ENCODE measurements at places on chromosomes 5 and 9.

- no peak for DNase-seq
Observed at GRCh38 chr5:159471904-159472303, 141.6 kb upstream of the IL12B start.

DNA sequence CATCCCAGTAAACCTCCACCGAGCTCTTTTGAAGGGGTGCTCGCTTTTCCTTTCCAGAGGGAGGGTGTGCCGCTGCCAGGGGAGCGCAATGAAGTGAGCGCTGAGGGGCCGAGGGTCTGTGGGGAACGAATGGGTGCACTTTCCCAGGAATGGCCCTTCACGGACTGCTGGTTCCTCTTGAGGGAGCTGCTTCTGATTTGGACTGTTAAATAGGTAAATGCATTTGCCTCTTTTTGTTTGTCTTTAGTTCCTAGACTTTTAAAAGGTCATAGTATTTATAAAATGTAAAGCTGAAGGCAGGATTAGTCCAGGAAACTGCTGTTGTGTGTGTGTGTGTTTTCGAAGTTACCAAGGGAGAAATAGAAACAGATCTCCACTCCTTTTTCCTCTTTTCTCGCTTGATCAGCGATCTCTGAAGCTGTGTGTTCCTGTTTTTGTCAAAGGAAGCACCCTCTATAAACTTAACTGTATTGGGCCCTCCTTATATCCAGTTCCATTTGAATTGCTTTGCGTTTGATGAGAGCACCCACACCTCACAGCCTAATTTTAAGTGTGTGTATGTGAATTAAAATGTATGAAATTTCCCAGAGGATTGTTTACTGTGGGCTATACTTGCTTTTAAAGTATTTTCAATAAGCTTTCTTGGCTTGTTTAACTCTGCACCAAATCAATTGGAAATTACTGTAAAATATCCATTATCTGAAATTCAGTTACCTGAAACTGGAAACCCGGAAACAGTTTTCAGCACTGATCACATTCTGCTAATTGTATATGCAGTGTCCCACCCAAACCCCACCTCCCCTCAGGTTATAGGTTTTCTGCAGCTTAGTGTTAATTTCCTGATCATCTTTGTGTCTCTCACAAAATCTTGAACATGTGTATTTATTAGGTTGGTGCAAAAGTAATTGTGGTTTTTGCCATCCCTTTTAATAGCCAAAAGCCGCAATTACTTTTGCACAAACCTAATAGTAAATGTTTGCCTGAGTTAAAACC is 966 bp downstream of the SNX2 start:
- no peak for DNase-seq

- DNase-seq, result peak; percentile 84
Observed at GRCh38 chr9:122133263-122133983, 26.2 kb downstream of the NDUFA8 start.

- peak; percentile 33 for DNase-seq
Observed at GRCh38 chr5:141753971-141754713, 72.1 kb upstream of the ARAP3 start.

DNA sequence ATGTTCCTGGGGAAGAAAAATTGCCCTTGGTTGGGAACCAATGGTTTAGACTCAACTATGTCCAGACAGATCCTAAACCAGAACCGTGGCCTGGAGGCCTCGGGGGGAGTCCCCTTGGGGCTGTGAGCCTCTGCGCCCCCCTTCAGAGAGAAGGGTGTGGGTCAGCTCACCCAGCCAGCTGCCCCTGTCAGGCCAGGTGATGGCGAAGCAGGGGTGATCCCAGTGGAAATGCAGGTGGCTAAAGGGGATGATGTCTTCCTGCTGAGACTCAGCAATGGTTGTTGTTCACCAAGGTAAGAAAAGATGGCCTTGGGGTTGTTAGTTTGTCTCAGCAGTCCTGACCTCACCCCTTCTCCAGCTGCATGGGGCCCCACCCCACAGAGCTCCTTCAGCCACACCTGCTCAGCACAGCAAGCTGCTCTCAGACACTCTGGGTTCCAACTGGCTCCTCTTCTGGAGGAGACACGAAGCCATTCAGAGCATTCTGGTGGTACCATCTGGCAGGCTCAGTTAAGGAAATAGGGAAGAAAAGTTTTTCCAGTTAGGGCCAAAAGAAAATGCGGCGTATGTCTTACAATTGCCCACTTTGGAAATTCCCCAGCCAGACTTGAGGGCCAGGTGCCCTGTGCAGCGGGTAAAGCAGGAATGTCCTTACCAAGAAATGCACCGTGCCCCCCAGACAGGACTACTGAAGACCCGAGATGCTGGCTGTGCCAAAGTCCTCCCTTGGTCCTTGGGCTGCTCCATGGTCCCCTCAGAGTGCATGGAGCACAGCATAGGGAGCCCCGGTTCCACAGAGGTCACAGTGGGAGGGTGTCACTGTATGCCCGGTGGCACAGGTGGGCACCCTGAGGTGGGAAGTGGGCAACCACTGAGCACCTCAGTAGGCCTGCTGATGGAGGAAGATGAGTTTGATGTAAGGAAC is 90.2 kb downstream of the NSUN2 start:
- DNase-seq, result no peak

- no peak for DNase-seq
Observed at GRCh38 chr9:134498814-134499166, 142.8 kb upstream of the COL5A1 start.

DNA sequence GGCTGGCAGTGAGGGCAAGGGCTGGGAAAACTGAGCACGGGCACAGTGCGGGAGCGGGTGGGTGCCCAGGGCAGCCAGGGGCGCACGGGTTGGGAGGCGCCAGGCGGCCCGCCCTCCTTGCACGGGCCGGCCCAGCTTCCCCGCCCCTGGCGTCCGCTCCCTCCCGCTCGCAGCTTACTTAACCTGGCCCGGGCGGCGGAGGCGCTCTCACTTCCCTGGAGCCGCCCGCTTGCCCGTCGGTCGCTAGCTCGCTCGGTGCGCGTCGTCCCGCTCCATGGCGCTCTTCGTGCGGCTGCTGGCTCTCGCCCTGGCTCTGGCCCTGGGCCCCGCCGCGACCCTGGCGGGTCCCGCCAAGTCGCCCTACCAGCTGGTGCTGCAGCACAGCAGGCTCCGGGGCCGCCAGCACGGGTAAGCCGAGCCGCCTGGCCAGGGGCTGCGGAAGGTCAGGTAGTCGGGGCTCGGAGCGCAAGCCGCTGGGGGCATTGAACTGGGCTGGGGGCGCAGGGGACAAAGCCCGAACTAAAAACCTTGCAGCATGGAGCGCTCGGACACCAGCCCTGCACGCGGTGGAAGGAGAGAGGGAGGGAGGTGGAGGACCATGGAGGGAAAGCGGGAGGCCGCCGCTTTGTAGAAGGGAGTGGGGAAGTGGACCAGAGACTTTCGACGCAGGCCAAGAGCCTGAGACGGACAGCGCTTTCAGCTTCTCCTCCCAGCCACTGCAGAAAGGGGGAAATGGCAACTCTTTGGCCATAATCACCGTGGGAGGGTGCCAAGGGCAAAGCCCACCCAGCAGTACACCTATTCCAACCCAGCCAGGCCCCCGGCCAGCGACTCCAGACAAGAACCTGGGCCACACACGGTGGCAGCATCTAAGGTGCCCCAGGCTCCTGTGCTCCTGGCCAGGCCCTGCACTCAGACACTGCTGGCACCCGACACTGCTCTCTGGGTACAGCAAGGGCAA is at the start of gene TGFBI:
Gene TGFBI (plus strand): TSS at position 207 of the 961 bp plus-strand sequence. CDS start 68 bp downstream, at position 275.
- DNase-seq, result peak; percentile 33

GRCh38 chr9:134723491-134724190 is 82.0 kb downstream of the COL5A1 start:
- no peak for DNase-seq

DNA sequence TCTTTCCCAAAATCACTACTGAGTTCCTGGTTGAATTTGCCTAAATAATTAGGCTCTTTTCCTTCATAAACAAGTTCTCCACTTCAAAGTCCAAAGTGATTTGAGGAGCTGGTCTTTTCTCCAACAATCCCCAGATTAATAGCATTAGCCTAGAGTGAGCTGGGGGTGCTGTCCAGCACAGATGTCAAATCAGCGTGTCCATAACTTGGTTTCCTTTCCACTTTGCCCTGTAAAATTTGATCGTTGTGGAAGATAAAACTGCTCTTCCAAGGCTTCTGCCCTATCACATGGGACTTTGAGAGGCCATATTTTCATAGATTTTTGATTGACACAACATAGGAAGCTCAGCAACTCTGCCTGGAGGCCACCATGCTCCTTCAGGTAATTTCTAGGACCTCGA is 134.7 kb upstream of the RORB start:
- DNase-seq, result no peak
